ENCODE measurements at places on chromosomes 6 and 20.

GRCh38 chr6:85261271-85261670 is 188.6 kb upstream of the NT5E start:
- peaks cover 11% of the 10 kb centered on the region for H3K4me1 ChIP-seq
- DNase-seq, result no peak
- H3K27ac ChIP-seq, result no peak overlapping the region
- no peak overlapping the region for H3K4me3 ChIP-seq

DNA sequence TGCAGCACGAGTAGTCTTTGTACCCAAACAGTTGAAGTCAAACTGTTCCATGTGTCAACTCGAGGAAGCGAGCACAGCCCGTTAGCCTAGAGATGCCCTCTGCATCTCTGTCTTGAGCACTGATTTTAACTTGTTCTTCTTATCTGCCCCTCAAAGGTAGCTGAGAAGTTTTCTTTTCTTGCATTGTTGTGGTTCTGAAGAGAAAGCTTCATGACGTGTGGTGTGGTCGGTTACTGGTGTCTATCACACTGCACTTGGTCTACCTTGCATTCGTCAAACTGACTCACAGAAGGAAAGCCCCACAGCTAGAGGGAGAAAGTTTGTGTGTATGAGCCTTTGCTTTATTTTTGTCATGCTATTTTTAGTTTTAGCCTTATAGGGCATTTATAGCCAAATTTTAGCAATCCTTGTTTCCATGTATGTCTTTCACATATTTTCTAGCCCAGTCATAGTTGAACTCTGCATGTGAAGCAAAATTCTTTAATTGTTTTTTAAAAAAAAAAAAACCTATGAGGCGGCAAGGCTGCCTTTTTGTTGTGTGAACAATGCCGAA is 115.1 kb downstream of the JAG1 start:
- no peak overlapping the region for H3K4me3 ChIP-seq
- H3K27ac ChIP-seq, result no peak overlapping the region
- no peaks in the 10 kb centered on the region for H3K27me3 ChIP-seq

- DNase-seq, result peak; percentile 20
- H3K4me3 ChIP-seq, result no peak overlapping the region
- no peaks in the 10 kb centered on the region for H3K4me1 ChIP-seq
- no peaks in the 10 kb centered on the region for H3K27me3 ChIP-seq
- no peak overlapping the region for H3K27ac ChIP-seq
These were observed 18.1 kb downstream of the NPEPL1 start for GRCh38 chr20:58710481-58711265.

GRCh38 chr6:36491378-36491965 is 48.7 kb downstream of the KCTD20 start:
- no peaks in the 10 kb centered on the region for H3K27me3 ChIP-seq
- DNase-seq, result no peak
- no peaks in the 10 kb centered on the region for H3K36me3 ChIP-seq
- H3K27ac ChIP-seq, result no peak overlapping the region

DNA sequence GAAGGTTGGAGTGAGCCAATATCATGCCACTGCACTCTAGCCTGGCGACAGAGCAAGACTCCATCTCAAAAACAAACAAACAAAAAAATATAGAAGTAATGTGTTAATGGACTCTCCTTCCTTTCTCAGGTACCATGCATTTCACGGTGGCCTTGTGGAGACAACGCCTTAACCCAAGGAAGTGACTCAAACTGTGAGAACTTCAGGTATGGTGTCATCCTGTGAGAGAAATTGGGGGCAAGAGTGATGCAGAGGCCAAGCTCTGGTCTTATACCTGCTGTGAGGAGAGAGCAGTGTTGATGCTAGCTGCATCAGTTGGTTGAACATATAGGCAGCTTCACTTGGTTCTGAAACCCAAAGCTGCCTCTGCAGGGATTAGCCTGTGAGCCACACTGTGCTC is 6.2 kb downstream of the ITCH start:
- H3K27ac ChIP-seq, result no peak overlapping the region
- DNase-seq, result no peak
- peaks cover 1% of the 10 kb centered on the region for H3K4me1 ChIP-seq

DNA sequence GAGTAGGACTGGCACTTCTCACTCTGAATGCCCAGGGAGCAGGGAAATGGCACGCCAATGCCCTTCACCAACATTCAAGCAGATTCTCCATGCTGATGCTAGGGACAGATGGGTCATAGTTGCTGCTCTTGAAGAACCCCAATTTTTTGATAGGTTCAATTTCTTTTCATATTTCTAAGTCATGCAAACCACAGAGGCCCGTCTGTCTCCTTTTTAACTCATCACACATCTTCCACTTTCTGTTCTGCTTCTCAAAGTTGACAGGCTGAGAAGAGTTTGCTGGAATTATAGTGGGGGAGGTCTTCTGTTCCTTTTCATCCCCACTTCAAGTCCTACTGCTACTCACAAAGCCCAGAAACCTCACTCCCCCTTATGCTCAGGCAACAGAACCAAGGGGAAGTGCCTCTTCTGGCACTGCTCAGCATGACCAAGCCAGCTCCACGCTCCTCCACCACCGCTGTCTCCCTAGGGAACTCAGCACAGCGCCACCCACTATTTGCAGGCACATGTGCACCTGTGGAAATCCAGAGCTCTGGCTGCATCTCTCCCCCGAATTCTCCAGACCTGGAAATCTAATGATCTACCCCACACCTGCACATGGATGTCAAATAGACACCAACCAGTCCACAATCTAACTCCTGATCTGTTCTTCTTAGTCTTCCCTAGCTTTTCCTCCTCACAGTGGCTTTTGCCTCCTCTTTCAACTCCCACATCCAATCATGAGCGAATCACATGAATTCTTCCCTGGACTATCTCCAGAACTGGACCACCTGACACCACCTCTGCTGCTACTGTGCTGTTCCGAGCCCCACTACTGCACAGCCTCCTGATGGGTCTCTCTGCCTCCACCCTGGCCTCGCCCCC is 10.7 kb downstream of the ZBTB24 start:
- no peak overlapping the region for H3K4me3 ChIP-seq
- DNase-seq, result no peak
- H3K27ac ChIP-seq, result no peak overlapping the region
- H3K36me3 ChIP-seq, result peaks cover 6% of the 10 kb centered on the region

GRCh38 chr6:11744753-11745152 is 33.9 kb downstream of the ADTRP start:
- H3K4me3 ChIP-seq, result no peak overlapping the region
- H3K27me3 ChIP-seq, result no peaks in the 10 kb centered on the region
- H3K27ac ChIP-seq, result no peak overlapping the region
- H3K4me1 ChIP-seq, result no peaks in the 10 kb centered on the region
- DNase-seq, result no peak

DNA sequence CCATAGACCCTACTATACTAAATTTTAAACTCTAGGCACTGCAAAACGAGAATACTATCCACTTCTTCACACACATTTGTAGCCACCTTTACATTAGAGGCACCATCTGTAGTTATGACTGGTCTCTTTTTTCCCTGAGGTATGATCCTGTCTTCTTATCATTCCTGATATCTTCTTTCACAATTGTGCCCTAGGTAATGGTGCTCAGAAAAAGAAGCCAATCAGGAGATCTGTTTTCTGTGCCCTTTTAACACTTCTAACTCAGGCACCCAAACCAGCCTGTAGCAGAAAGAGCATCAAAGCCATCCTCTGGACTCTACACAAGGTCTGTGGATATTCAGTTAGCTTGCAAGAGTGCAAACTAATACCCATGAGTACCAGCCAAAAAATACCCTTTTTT is 149.7 kb upstream of the SGK1 start:
- no peak for DNase-seq
- H3K4me1 ChIP-seq, result peaks cover 28% of the 10 kb centered on the region
- no peaks in the 10 kb centered on the region for H3K36me3 ChIP-seq
- H3K27ac ChIP-seq, result no peak overlapping the region

- H3K4me3 ChIP-seq, result no peak overlapping the region
- no peaks in the 10 kb centered on the region for H3K4me1 ChIP-seq
- no peaks in the 10 kb centered on the region for H3K27me3 ChIP-seq
- H3K36me3 ChIP-seq, result no peaks in the 10 kb centered on the region
These were observed 87.8 kb upstream of the FOXA2 start for GRCh38 chr20:22672191-22672590.

DNA sequence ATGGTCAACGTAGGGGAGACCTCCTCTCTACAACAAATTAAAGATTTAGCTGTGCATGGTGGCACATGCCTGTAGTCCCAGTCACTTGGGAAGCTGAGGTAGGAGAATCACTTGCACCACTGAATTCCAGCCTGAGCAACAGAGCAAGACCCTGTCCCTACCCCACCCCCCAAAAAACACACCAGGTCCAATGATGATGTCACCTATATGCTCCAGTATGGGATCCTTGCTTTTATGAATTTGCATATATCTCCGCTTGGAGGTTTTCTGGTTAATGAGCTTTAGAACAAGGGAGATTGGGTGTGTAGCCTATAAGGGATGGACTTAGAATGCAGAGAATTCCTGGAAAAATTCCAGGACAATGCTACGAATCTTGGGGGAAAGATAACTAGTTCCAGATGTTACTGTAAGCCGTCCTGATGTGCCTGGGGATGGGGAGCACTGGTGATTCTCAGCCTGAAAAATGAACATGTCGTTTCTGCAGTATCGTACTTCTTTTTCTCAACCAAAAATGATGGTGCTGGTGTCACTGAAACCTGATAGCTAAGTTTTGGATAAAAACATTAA is 61.1 kb downstream of the ZBTB2 start:
- no peak overlapping the region for H3K4me3 ChIP-seq
- H3K36me3 ChIP-seq, result no peaks in the 10 kb centered on the region
- H3K27ac ChIP-seq, result no peak overlapping the region

DNA sequence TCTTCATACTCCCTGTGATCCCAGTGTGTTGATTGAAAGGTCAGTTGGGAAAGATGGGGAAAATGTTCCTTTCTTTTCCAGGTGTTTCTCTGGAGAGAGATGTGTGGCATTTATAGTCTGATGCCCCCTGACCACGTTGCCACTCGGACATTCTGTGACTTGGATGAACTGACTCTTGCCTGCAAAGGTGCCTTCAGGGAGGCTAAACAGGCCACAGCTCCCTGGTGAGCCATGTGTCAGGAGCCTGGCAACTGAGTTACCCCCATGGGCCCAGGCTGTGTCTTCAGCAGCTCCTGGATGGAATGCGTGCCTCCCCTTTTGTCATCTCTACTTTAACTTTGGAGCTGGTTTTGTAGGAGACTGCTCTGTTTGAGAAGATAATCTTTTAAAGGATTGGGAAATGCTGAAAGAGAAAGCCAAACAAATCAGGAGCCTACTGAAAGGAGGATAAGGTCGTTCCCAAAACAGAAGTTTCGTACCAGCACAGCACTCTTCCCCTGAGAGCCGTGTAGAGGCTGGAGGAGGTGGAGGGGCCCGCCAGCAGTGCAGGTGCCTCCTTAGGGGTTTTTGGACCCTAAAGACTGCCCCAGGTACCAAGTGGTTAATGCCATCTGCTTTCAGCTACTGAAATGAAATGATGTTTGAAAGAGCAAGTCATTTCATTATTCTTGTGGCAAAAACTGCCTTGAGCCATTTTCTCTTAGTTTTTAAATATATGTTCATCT is 322.8 kb downstream of the ZFAND3 start:
- H3K27me3 ChIP-seq, result no peaks in the 10 kb centered on the region
- no peaks in the 10 kb centered on the region for H3K36me3 ChIP-seq
- peak; percentile 21 for DNase-seq
- H3K4me1 ChIP-seq, result peaks cover 57% of the 10 kb centered on the region

DNA sequence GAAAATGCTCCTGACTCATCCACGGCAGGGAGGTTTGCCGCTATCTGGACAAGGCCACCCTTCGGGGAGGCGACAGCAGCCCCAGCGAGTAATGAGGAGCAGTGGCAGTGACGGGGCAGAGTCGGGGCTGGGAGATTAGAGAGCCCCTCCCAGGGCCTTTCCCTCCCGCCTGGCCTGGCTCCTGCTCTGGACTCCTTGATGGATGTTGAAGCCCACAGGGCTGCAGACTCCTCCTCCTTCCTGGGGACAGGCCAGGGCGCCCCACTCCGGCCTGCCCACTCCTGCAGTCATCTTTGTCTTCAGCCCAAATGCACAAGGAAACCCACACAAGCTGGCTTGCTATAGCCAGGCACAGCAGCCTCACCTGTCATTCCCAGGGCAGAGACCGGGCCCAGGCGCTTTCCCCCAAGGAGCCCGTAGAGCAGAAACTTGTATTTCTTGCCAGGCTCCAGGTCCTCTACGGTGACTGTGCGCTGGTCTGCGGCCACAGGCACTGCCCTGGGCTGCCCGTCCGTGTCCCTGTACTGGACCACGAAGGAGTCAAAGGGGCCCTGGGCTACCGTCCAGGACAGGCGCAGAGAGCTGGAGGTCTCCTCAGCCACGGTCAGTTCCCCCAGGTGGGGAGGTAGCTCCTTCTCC is 7.7 kb downstream of the CYP21A2 start:
- DNase-seq, result no peak
- no peak overlapping the region for H3K4me3 ChIP-seq
- no peaks in the 10 kb centered on the region for H3K36me3 ChIP-seq
- no peak overlapping the region for H3K27ac ChIP-seq
- H3K27me3 ChIP-seq, result no peaks in the 10 kb centered on the region

DNA sequence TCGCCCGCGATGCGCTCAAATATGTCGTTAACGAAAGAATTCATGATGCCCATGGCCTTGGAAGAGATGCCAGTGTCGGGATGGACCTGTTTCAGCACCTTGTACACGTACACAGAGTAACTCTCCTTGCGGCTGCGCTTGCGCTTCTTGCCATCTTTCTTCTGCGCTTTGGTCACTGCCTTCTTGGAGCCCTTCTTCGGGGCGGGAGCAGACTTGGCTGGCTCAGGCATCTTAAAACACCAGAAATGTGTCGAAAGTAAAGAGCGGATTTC is 36.4 kb downstream of the HFE start:
- no peaks in the 10 kb centered on the region for H3K36me3 ChIP-seq
- DNase-seq, result no peak
- peak overlapping the region; percentile 83 for H3K27ac ChIP-seq
- H3K27me3 ChIP-seq, result no peaks in the 10 kb centered on the region
- peaks cover 25% of the 10 kb centered on the region for H3K4me1 ChIP-seq

DNA sequence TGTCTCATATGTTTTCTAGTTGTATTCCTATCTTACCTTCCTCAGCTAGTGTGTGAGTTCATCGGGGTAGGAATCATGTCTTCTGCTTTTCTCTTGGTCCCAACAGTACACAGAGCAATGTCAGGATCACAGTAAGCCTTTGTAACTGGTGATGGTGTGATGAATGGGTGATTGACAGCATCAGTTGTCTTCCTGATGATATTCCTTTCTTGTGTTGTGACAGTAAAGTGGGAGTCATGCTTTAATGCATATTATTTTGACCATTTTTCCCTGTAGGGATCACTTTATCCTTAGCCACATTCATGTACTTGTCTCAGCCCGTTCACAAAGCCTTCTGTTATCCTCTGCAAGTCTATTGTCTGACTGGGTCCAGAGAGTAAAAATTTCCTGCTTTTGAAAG is 501.7 kb downstream of the UTRN start:
- H3K4me1 ChIP-seq, result no peaks in the 10 kb centered on the region
- H3K36me3 ChIP-seq, result peaks cover 4% of the 10 kb centered on the region
- H3K27ac ChIP-seq, result no peak overlapping the region

DNA sequence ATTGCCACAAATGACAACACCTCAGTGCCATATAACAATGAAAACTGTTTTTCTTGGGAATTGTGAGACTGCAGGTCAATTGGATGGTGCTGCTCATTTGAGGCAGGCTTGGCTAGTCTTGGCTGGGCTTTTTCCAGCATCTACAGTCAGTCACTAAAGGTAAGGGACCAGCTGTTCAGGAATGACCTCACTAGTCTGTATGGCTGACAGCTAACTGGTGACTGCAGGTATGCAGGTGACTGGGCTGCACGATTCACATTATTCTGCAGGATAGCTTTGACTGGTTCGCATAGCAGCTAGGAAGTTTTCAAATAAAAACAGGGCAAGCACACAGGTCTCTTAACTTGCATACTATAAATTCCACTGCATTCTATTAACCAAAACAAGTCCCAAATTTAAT is 22.1 kb upstream of the HMGCLL1 start:
- DNase-seq, result no peak
- H3K27me3 ChIP-seq, result no peaks in the 10 kb centered on the region
- H3K4me1 ChIP-seq, result no peaks in the 10 kb centered on the region
- no peak overlapping the region for H3K4me3 ChIP-seq
- no peaks in the 10 kb centered on the region for H3K36me3 ChIP-seq
